ACHN (cell line): ENCODE measurements at places on chromosomes 1 and 21.
A peak's percentile ranks its signal among the peaks of the same experiment; 100 is the strongest.

GRCh38 chr21:46605767-46606426, 1.0 kb upstream of the S100B start:
- no peak for DNase-seq

GRCh38 chr1:6509919-6510291, 18.4 kb upstream of the PLEKHG5 start:
- DNase-seq, result no peak

GRCh38 chr1:77218477-77219165, 609 bp downstream of the PIGK start:
- peak; percentile 23 for DNase-seq

- DNase-seq, result no peak
Observed at GRCh38 chr1:85146972-85147359, 53.9 kb downstream of the SYDE2 start.

- DNase-seq, result peak; percentile 60
Observed at GRCh38 chr1:39720094-39720999, 18.3 kb upstream of the PPIE start.

DNA sequence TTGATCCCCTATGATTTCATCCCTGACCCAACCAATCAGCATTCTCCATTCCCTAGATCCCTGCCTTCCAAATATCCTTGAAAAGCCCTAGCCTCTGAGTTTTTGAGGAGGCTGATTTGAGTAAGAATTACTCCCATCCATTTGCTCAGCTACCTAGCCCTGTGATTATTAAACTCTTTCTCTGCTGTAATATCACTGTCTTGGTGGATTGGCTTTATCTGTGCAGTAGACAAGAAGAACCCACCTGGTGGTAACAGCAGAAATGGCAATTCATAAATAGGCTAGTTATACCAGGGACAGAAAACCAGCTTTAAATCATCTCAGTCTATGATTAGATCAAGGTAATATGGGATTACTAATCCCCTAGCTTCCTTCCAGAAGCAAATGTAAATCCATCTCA, 13.0 kb downstream of the IL20 start:
- peak; percentile 31 for DNase-seq

- peak; percentile 32 for DNase-seq
Observed at GRCh38 chr1:113793878-113794834, 18.1 kb downstream of the RSBN1 start.

- no peak for DNase-seq
Observed at GRCh38 chr1:216054600-216054999, 368.6 kb downstream of the USH2A start.

DNA sequence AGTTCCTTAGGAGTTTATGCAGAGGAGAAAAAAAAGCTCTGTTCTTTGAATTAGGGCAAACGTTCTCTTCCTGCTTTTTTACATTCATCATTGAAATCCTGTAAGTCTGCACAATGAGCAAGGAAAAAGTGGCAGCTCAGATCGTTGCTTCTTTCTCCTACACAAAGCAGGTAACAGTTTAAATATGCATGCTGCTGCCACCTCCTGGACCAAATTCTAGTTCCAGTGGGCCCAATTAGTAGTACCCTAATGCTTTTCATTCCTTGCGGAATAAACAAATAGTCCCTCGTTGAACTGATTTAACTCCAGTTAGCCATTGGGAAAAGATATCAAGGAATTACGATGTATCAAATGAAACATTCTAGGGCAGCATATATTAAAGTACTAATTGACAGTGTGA, 20.1 kb downstream of the YTHDF2 start:
- DNase-seq, result no peak

GRCh38 chr1:94871031-94871430, 50.9 kb downstream of the SLC44A3 start:
- DNase-seq, result no peak

- DNase-seq, result no peak
Observed at GRCh38 chr1:211490821-211491415, 1.0 kb downstream of the RD3 start.

- no peak for DNase-seq
Observed at GRCh38 chr1:171219346-171220080, 28.8 kb upstream of the FMO1 start.

- no peak for DNase-seq
Observed at GRCh38 chr1:230236301-230237008, 169.4 kb downstream of the GALNT2 start.

GRCh38 chr1:95582191-95582590, 348.2 kb downstream of the RWDD3 start:
- DNase-seq, result no peak

- DNase-seq, result no peak
Observed at GRCh38 chr21:44903050-44903685, 17.5 kb downstream of the ITGB2 start.

GRCh38 chr1:151887028-151887427, 22.3 kb downstream of the THEM4 start:
- no peak for DNase-seq

GRCh38 chr1:9166289-9167235, 37.7 kb upstream of the GPR157 start:
- no peak for DNase-seq

DNA sequence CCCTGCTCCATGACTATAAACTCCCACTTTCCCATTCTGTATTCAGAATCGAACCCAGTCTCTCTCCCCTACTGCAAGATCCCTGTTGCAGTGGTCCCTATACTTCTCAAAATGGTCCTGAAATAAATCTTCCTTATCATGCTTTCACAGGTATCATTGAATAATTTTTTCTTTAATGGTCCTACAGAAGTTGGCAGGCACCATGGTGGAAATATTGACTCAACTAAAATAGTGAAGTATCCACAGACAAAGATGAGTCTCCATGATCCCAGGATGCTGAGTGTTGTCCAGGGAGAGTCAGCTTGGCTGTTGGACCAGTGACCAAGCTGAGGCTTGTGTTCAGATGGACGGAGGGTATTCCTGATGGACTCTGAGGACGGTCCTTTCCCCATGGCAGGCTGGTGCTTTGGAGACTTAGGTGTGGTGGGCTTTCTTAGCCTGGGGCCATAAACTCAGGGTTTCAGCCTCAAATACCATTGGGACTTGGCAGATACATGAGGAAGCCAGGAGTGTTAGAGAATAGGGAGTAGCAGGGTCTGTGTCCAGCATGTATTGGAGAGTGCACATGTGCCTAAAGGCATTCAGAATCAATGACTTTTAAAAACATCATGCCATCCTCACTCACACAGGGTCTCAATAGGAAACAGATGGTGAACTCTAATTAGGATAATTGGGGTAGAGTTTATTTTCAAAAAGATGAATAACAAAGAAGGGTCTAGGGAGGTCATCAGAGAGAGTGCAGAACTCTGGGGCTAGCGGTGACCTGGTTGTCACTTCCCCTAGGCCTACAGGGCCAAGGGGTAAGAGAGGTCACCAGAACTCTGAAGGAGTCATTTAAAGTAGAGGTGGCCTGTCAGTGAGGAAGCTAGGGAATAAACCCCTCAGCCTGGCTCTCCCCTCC, 19.8 kb downstream of the TINAGL1 start:
- DNase-seq, result no peak

- no peak for DNase-seq
Observed at GRCh38 chr1:203666609-203667008, 40.0 kb downstream of the ATP2B4 start.

- DNase-seq, result no peak
Observed at GRCh38 chr1:159274631-159275030, 27.5 kb upstream of the FCER1A start.

- no peak for DNase-seq
Observed at GRCh38 chr21:36129219-36129618, 5.7 kb upstream of the CBR3 start.

DNA sequence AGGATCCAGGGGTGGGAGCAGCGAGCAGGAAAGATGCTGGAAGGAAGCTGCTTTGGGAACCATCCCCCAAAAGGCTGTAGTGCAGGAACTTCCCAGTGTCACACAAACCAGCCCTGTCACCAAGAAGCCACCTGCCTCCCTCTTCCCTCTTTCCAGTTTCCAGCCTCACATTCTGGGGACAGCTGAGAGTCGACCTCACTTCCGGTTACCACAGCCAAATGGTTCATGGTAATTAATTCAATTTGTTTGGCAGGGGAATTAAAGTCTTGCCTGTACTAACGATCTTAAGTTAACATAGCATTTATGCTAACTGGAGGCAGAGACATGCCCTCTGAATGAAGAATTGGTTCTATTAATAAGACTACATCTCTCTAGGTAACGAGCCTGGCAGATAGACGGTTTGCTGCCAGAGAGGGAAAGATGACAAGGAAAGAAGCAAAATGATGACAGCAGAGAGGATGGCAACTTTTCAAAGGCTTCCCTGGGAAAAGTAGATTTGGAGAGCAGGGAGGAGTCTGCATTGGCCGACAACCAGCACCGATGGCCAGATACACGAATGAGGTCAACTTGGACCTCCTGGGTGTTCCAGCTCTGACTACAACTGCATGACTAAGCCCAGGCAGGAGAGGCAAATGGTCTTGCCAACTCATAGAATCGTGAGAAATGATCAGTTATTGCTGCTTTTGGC, 64.1 kb downstream of the TMCO4 start:
- DNase-seq, result peak; percentile 83

- DNase-seq, result peak; percentile 29
Observed at GRCh38 chr1:216183007-216183406, 240.2 kb downstream of the USH2A start.

- no peak for DNase-seq
Observed at GRCh38 chr1:6288026-6288425, 27.1 kb upstream of the GPR153 start.

- DNase-seq, result no peak
Observed at GRCh38 chr1:163999131-163999530, 559.9 kb upstream of the PBX1 start.

DNA sequence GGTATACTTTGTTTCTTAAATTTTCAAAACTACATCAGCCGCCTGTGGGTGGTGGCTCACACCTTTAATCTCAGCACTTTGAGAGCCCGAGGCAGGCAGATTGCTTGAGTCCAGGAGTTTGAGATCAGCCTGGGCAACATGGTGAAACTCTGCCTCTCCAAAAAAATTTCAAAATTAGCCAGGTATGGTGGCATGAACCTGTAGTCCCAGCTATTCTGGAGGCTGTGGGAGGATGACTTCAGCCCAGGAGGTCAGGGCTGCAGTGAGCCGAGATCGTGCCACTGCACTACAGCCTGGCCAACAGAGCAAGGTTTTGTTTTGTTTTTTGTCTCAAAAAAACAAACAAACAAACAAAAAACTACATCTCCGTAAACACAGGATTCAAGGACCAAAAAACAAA, 3.3 kb downstream of the EYA3 start:
- no peak for DNase-seq

- peak; percentile 27 for DNase-seq
Observed at GRCh38 chr1:30572192-30572591, 151.2 kb downstream of the MATN1 start.

DNA sequence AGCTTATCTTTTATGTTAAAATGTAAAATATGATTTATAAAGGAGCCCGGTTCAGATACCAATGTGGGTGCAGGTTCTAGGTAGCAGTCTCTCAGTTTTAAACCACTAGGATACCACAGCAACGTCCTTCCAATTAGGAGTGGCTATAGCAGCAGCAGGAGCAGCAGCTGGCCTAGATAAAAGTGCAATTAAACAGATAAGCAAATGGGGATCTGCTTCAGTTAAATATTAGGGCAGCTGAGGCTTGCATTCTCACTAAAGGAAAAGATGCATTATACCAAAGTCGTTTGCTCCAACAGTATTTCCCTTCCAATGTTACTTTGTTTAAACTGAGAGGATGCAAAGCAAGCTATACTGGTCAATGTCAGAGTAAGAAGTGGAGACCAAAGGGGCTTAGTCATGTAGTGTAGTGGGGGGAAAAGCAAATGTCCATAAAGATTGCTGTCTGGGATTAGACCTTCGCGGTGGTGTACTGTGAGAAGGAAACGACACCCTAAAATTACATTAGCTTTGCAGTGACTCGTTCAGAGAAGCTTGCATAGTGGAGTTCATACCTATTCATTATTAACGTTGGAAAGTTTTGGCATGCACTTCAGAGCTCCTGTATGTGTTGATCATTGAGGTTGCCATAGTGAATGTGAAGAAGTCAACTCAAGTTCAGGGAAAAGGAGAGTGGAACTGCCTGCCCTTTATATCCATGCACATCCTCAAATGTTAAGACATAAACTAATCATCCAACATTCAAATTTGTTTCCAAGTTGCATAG, 272.2 kb downstream of the VAV3 start:
- no peak for DNase-seq
